Left colon (tissue), 2 donors: ENCODE measurements at places on chromosomes 7 and 10. TPM values are rescaled to one million over a fixed set of nuclear protein-coding genes. Genes with fewer than 3 reads are reported as not detected.

GRCh38 chr7:46764100-46764936 lies 817.6 kb downstream of the TNS3 start:
- no peak for DNase-seq

GRCh38 chr10:36500266-36500665 lies 625.1 kb upstream of the ANKRD30A start:
- no peak for DNase-seq

DNA sequence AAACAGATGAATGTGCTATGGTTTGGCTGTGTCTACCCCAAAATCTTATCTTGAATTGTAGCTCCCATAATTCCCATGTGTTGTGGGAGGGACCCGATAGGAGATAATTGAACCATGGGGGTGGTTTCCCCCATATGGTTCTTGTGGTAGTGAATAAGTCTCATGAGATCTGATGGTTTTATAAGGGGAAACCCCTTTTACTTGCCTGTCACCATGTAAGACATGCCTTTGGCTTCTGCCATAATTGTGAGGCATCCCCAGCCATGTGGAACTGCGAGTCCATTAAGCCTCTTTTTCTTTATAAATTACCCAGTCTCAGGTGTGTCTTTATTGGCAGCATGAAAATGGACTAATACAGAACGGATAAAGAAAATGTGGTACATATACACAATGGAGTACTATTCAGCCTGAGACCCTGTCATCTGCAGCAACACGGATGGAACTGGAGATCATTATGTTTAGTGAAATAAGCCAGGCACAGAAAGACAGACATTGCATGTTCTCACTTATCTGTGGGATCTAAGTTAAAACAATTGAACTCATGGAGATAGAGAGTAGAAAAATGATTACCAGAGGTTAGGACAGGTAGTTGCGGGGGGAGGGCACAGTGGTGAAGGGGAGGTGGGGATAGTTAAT lies 587.6 kb upstream of the NRP1 start:
- no peak for DNase-seq

DNA sequence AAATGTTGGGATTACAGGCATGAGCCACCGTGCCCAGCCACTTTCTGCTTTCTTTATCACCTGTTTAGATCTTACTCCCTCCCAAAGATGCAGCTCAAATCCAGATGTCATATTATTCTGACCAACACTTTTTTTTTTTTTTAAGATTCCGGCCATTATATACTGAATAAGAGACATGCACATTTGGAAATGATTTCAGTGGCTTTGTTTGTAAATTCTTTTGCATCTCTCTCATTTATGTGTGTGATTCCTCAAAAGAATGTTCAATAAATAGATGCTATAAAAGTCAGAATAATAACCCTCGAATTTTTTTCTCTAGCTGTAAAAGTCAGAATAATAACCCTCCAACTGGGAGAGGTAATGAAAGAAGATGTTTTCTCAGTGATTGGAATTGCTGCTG lies 25.4 kb downstream of the HECW1 start:
- DNase-seq: no peak

DNA sequence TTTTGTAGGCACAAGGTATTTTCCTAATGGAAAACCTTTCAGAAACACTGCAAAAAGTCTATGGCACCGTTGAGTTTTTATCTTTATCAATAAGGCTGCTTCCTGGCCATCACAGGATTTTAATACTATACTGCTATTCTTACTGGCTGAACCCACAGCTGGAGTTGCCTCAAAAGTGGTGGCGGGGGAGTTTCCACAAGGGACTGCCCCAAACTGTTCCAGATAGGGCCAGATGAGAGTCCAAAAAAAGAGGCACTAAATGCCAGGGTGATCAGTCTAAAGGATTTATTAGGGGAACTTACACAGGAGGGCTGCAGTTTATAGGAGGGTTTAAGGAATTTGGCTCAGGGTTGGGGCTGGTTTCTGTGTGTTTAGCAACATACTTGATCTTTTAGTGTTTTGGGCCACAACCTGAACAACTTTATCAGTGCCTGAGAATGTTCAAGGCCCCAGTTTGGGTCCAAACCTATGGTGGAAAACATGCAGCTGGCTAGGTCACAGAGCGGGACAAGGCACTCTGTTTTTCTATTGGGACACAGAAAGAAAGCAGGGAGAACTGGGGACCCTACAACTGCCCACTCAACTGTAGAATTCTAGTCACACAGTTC lies 41.4 kb downstream of the STAM start:
- DNase-seq: no peak

- no peak for DNase-seq
These were observed 95.8 kb upstream of the CREB5 start for GRCh38 chr7:28316489-28316888.

GRCh38 chr10:3635697-3636096 lies 149.3 kb downstream of the KLF6 start:
- DNase-seq: peak; percentile 56

DNA sequence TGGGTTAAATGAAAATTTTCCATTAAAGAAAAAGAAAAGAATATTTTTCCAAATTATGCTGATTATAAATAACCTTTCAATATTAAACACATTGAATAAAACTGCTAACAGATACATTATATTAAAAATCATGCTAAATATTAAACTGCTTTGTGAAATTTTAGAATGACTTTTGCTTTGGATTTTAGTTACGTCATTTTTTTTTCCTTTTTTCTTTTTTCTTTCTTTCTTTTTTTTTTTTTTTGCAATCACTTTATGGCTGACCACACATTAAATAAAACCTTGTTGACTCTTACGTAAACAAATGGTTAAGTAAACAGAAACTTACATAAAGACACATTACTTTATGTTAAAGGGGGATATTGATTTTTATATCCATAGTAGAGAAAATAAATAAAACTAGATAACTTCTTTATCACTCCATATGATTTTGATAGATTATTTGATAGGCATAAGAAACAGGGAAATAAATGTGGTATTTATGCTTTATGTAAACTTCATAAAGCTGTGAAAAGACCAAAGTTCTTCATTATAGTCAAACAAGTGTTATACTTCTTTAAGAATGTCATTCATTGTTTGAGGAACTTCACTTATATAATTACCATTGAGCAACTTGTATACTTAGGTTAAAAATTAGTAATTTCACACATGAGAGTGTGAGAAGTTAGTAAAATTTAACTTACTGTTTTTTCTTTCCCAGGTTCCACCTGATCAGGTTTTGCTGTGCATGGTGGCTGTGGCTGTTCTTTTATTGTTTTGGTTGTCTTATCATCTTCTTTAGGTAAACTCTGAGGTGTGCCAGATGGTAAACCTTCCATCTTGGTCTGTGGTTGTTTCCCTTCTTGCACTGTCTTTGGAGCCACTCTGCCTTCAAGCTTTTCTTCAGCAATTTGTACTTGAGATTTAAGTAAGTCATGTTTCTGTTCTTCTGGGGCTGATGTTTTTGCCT lies 197.3 kb downstream of the PCLO start:
- DNase-seq: no peak

- DNase-seq: no peak
These were observed 115.4 kb upstream of the FOXK1 start for GRCh38 chr7:4566714-4567113.

DNA sequence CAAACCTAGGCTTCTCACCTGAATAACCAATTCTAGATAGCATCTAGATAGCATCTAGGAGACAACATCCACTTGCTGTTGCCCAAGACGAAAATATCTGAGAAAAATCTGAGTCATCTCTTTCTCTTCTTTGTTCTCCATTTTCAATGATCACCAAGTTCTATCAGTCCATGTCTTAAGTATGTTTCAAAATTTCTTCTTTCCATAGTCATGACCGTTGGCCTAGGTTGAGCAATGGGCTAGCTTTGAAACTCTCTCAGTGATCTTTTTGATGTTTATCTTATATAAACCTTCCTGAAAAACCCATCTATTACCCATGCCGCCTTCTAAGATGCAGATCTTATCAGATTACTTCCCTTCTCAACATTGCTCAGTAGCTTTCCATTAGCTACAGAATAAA lies 23.4 kb upstream of the CASD1 start:
- DNase-seq: no peak

GRCh38 chr7:874031-874749 lies 2.2 kb upstream of the GET4 start:
- no peak for DNase-seq

- no peak for DNase-seq
These were observed 56.2 kb downstream of the EEPD1 start for GRCh38 chr7:36208997-36209813.

DNA sequence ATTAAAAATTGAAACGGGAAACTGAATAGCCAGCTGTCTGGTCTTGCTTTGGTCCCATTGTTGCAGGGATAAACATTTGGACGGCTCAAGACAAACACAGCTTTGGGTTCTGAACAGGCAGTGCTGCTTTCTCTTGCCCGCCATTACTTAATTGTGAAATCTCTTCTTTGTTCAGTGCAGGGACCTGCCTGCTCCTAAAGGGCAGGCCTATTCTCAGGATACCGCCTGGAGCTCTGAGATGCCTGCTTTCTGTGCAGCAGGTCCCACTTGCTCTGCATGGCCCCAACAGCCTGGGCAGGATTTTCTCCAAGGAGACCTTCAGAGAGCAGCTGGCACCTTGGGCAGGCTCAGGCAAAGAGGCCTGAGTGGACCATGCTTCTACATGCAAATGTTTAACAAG lies 237.6 kb downstream of the KCNMA1 start:
- DNase-seq: no peak

DNA sequence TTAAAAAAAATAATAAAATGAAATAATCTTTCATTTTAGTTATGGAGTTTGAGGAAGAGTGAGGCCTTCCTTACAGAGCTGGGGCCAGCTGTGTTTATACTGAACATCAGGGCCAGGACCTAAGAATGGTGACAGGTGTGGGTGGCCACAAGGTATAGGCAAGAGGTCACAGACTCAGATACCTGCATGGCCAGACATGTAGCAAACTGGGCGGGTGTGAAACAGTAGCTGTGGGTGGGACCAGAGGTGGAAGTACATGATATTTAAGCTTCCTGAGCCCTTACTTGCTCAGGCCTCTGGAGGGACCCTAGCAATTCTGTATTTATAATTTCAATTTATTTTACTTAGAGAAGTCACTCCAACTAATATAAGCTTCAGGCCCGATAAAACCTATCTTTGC lies 27.7 kb upstream of the CAMK1D start:
- DNase-seq: no peak

DNA sequence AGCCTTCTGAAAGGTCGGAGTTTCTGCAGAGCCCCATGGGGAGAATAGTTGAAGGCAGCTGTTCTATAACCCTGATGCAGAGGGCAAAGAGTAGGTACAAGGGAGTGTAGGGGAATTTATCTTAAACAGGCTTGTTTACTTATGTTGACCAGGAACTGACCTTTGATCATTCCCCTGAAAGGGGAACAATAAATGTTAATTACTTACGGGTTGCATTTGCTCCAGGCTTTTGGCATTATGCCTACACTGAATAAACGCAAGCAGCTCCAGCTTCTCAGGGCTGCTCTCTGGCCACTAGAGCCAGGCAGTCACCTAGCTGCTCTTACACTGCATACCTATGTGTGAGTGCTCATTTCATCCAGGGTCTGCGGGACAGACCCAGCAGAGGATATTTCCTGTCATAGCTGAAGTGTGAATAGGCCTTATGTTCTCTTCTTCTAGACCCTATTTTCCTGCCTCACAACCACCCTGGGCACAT lies 26.9 kb upstream of the ABCA13 start:
- peak; percentile 57 for DNase-seq

- DNase-seq: no peak
These were observed 189.3 kb downstream of the KLF6 start for GRCh38 chr10:3595736-3596135.

DNA sequence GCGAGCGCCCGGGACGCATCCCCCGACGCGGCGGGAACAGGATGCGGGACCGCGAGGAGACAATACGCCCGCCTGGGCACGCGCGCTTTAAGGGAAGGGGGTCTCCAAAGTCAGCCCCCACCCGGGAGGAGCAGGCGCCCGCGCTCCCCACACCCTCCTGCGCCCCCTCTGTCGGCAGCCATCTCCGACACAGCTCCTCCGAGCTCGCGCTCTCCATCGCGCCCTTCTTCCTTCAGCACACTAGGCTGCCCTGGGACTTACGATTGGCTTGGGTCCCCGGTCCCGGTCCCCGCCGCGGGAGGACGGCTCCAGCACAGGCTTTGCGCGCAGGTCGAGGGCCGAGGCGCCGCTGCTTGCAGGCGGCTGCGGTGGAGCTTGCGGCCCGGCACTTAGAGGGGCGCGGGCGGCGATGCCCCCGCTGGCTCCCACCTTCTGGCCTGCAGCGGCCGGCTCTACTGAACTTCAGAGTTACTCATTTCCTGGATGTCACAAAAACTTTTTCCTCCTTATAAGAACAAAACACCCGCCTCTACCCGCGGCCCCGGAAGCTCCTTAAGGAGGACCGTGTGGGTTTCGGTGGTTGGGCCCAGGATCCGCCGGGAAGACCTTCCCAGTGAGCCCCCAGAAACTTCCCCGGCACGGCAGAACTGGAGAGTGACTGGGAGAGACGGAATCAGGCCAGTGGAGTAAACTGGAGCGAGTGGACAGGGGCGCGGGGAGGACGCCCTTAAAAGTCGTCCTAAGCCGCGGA lies at the start of gene ITPRIP:
ITPRIP (minus strand) TSS at position 481 of the 751 bp plus-strand sequence. CDS start 22,414 bp downstream, outside the sequence.
- peak; percentile 77 for DNase-seq

GRCh38 chr7:116851671-116852070 lies 10.7 kb upstream of the CAPZA2 start:
- no peak for DNase-seq

DNA sequence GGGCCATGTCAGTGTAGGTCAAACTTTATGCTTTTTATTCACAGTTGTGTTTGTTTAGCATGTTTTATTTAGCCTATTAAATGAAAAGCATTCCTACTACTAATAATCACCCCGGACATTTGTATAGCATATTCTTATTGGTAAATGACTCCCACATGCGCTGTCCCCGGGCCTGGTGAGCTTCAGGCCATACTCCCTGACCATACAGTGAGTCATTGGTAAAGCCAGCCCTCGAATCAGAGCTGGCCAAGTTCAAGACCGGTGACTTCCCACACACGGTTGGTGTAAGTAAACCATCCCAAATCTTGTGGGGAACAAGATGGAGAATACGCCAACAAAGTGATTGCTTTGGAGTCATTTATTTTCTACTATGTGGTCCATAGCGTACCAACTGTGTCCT lies 238.7 kb upstream of the TCF7L2 start:
- DNase-seq: no peak

DNA sequence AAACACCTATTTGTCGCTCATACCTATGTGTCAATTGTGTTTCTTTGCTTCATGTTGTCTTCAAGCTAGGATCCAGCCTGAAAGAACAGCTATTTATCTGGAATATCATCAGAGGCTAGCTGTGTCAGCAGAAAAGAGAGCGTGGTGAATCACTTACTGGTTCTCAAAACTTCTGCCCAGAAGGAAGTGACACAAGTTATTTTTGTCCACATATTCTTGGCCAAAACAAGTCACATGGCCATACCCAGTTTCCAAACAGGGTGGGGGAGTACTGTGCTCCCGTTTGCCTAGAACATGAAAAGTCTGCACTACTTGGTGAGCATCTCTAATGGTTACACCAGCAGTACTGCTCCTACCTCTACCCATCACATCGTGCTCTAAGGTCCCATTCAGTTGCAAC lies 160.9 kb upstream of the CSTF2T start:
- DNase-seq: no peak

The HMX2 gene
- 0.18 TPM for total RNA-seq

The C10orf105 gene
- not detected for total RNA-seq

The CALML5 gene
- not detected for total RNA-seq

The AMZ1 gene
- 0.28 TPM for total RNA-seq

The OPALIN gene
- total RNA-seq: not detected

The HYAL4 gene
- not detected for total RNA-seq

The SEMA3E gene
- total RNA-seq: 1.4 TPM

The MYO1G gene
- 4.2 TPM for total RNA-seq
